ENCODE measurements at places on chromosomes 11 and 22.

- DNase-seq, result peak; percentile 80
Measured at GRCh38 chr22:38201711-38202436, at the start of gene MAFF. Gene MAFF (plus strand): TSS chr22:38201994. CDS start chr22:38213854, 11,860 bp downstream.

DNA sequence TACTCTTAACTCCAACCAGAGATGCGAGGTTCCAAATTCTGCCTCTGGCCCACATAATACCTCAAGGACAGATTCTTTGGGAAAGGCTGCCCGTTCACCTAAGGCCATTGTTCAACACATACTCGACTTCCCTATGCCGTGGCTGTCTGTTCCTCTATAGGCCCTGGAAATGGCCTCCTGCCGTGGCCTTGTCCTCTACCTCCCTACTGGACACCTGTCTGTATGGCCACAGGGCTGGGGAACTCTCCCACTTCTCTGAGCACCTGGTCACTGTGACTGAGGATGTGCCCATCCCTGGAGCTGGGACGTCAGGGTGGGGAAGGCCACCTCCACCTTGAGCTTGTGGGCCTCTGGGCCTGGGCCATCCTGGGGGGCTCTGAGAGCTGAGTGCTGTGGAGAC is 340.5 kb upstream of the B3GAT1 start:
- DNase-seq, result no peak

- no peak for DNase-seq
Measured at GRCh38 chr11:4700436-4700820, 2.8 kb upstream of the OR51E2 start.

DNA sequence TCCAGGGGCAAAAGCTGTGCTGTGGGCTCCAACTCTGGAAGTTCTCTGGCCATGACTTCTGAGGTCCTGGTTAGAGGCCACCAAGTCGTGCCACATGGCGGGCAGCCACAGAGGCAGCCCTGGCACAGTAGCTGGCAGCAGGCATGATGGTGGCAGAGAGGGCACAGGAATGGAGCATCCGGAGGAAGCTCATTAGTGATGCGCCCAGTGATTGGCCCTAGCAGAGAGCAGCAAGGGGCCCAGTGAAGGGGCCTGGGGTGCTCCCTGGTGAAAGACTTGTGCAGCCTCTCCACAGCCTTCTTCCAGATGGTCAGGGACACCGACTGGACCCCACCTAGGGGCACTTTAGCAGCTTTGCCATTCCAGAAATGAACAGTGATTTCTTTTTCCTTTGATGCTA is 7.0 kb downstream of the C11orf16 start:
- no peak for DNase-seq
